DMS79 treated with DMSO at 0.1 percent for 48 hours (cell line): ENCODE measurements at places on chromosomes 2 and 18.

DNA sequence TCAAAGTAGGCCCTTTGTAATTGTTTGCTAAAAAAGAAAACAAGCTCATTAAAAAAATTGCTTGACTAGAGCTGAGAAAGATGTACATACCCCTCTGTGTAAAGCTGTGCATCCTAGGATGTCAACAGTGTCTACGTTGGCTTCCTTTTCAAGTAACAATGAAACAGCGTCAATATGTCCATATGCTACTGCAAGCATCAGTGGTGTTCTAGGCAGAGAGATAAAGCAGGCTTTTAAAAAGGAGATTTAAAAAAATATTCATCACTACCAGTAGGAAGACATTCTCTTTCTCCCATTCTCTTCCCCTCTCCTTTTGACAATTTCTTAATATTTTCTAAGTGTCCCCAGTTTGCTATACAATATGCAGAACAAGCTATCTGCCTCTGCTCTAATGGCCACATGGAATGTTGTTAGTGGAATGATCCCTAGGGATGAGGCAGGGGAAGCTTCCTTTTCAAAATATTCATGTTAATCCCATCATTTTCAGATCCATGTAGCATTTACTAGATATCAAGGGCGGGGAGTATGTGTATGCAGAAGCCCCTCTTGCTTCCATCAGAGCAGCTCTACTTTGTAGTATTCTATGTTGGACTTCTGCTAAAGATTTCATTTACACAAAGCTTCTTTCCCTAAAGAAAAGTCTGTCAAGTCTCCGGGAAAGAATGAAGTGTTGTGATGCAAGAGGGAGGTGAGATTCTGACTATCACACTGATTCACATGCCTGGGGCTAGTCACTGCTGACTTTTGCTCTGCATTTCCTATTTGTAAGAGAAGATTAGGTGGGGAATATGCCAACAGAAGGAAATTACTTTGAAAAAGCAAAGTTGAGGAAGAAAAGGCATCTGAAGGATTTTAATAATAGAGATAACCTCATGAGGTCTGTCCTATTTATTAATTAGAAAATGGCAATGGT lies 81.5 kb upstream of the PGAP1 start:
- DNase-seq: no peak

GRCh38 chr18:58922995-58923394 lies 58.3 kb downstream of the ZNF532 start:
- DNase-seq: no peak

- no peak for DNase-seq
Observed at GRCh38 chr2:11709293-11709692, 37.1 kb upstream of the LPIN1 start.

DNA sequence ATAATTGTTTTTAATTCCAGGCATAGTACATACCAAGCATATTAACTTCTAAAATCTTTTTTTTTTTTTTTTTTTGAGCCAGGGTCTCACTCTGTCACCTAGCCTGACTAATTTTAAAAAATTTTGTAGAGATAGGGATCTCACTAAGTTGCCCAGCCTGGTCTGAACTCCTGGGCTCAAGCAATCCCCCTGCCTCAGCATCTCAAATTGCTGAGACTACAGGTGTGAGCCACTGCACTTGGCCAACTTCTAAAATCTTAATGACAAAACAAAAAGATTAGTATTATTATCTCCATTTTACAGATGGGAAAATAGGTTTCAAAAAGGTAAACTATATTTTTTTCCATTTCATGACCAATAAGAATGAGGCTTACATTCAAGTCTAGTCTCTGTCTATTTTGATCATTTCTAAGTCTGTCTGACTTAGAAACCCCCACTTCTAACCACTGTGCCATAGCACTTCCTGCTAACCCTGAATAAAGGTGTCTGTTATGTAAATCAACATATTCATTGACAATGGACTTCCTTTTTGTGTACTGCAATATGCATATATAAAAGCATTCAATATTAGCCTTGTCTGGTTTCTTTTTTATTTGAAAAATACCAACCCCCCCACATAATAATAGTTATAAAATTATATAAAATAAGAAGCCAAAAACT lies 28.7 kb upstream of the ZEB2 start:
- no peak for DNase-seq

DNA sequence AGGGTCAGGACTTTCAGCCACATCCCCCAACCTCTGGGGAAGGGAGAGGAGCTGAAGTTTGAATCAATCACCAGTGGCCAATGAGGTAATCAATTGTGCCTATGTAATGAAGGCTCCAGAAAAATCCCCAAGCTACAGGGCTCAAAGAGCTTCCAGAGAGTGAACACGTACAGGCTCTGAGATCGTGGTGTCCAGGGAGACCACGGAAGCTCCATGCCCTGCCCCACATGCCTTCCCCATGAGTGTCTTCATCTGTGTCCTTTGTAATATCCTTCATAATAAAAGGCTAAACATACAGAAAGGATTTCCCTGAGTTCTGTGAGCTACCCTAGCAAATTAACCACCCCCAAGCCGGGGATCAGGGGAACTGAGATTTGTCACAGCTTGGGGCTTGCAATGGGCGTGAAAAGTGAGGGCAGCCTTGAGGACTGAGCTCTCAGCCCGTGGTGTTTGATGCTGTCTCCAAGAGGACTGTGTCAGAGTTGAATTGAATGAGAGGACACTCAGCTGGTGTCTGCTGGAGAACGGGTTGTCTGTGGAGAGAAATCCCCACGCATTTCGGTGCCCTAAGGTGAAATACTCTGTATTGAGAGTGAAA lies 25.5 kb upstream of the TUBB6 start:
- DNase-seq: no peak

- DNase-seq: no peak
Observed at GRCh38 chr2:195594919-195595694, 61.9 kb upstream of the SLC39A10 start.

GRCh38 chr18:57841568-57841967 lies 38.5 kb upstream of the ATP8B1 start:
- DNase-seq: no peak

- no peak for DNase-seq
Observed at GRCh38 chr2:137096693-137097092, 331.3 kb downstream of the THSD7B start.

DNA sequence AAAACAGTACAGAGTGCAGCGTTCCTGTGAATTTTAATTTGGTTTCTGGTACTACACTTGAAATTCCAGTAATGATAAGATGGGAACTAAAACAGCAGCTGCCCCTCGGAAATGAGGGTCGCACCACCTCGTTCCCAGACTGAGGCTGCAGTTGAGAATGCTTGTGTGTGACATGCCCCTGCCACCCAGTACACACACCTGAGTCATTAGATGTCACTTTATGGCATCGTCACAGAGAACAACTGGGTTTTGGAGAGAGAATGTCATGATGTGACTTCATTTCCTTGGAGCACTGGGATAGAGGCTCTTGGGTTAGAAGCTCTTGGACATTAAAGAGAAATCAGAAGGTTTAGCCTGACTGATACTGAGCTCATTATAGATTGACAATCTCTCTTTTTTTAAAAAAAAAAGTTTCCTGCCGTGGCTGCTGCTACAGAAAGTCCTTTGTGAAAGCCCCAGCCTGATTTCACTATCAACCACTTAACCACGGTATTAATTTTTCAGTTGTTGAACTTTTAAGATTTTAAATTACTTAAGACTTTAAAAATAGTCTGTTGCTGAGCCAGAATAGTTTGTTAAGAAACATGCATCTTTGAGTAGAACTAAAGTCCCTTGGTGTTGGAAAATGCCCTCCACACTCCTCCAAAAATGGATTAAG lies 24.5 kb downstream of the BCL2L11 start:
- no peak for DNase-seq

- no peak for DNase-seq
Observed at GRCh38 chr2:195818526-195818925, 161.5 kb downstream of the SLC39A10 start.

DNA sequence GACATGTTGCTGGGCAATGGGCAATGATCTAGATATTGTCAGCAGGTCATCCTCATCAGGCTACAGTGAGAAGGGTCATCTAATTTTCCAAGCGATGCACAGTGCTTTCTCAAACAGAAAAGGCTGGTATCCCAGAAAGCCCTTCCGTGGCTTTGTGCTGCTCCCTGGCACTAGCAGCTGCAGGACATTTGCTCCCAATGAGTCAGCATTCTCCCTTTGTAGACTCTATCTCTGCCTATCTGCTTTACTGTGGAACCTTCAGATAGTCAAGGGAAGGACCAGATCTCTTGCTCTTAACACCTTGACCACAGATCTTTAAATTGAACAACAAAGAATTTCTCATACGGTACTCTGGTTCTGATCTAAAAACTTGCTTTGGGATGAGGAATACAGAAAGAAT lies 101.4 kb downstream of the CDH2 start:
- DNase-seq: no peak

DNA sequence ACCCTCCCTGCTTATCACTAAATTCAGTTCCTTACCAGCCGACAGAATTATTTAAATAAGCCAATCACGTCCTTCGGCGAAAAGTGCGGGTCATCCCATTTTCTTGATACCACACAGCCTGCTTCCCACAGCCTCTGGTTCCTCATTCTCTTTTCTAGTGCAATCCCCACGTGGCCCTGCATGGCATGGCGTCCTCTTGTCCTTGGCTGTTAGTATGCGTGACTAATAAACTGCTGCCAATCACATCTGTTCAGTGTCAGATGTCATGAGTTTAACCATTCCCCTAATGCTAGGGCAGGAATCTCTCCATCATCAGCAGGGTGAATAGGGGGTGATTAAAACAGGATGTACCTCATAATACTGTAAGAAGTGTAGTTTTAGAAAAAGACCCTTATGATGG lies 62.8 kb upstream of the TSPYL6 start:
- DNase-seq: no peak

DNA sequence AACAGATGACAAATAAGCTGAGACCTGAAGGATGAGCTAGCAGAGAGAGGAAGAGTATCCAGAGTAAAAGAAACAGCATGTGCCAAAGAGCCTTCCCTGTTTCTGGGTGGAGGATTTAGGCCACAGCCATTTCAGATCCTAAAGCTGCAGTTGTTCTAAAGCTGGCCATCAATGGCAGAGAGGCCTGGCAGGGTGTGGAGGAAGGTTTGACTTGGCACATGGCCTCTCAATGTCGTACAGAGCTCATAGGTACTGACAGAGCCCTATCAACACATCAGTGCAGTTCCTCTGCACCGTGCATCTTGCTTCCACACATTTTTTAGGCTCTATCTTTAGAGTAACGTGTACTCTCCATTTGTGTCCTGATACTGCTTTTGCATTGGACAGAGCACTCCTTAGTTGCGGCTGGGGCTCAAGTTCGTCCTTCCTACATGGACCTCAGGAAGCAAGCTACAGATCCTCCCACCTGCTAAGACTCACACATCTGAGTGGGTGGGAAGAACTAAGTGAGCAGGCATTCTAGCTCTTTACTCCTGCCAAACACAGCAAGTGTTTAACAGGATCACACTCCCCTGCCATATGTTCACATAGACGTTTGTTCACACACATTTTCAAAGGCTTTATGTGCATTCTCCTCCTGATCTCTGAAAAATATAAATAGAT lies 3.0 kb upstream of the CHMP3 start:
- DNase-seq: no peak

GRCh38 chr18:55416791-55417190 lies 171.2 kb downstream of the TCF4 start:
- no peak for DNase-seq

GRCh38 chr2:39068299-39069135 lies 52.3 kb downstream of the SOS1 start:
- no peak for DNase-seq
